Osteoblast (primary cell): ENCODE measurements at places on chromosomes 7 and 10. TPM values are rescaled to one million over a fixed set of nuclear protein-coding genes. Genes with fewer than 3 reads are reported as not detected.

The PLPP4 gene
- 8.0 and 16.5 TPM in 2 replicates for total RNA-seq

The SCIN gene
- 4.7 TPM in 2 replicates for total RNA-seq

DNA sequence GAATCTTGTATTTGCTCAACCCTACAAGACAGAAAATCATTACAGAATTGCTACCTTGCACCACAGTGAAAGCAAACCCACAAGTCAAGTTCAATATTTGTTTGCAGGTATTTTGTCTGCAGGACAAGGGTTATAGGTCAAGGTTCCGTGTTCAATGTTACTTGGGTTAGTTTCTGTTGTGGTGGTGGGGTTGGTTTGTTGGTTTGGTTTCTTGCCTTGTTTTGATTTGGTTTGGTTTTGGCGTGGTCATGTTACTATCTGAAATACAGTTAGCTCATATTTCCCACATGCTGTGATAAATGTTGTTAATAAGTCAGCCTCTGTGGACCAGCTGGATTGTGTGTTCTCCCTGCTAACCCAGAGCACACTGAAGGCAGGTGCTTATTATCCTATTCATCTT is 75.6 kb upstream of the INSIG1 start:
- DNase-seq, result peak; percentile 73
- no peak overlapping the region for H3K27ac ChIP-seq
- H3K36me3 ChIP-seq, result no peaks in the 10 kb centered on the region
- no peaks in the 10 kb centered on the region for H3K27me3 ChIP-seq
- H3K4me3 ChIP-seq, result no peak overlapping the region

DNA sequence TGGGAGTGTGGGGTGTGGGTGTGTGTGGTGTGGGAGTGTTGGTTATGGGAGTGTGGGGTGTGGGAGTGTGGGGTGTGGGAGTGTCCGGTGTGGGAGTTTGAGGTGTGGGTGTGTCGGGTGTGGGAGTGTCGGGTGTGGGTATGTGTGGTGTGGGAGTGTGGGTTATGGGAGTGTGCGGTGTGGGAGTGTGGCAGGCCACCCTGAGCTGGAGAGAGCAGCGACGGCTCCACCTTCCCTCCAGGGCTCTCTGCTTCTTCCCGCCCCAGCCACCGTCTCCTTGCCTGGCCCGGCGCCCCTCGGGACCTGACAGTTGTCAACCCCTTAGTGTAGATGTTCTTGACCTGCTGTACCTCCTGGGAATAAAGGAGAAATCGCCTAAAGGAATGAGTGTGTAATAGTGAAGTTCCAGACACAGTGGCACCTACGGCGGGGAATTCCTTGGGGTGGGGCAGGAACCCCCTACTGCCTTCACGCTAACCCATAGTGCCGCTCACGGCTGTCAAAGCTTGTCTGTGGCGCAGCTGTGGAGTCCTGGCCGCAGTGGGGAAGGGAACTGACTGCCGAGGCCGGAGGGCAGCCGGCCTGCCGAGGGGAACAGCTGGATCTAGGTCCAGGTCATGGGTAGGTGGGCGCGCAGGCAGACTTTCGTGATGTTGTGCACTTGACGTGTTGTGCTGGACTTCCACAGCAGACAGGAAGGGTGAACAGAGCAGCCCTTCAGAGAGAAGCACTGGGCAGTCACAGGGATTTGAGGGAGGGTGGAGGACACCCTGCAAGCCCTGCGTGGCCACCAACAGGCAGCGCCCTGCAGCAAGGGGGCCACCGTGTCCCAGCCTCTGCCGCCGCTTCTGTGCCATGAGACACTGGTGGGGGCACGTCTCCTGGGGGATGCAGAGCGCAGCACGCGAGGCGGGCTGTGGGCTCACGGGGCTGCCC is 49.0 kb upstream of the EN2 start:
- peaks cover 4% of the 10 kb centered on the region for H3K27me3 ChIP-seq
- no peak overlapping the region for H3K4me3 ChIP-seq
- H3K27ac ChIP-seq, result no peak overlapping the region
- H3K36me3 ChIP-seq, result no peaks in the 10 kb centered on the region

DNA sequence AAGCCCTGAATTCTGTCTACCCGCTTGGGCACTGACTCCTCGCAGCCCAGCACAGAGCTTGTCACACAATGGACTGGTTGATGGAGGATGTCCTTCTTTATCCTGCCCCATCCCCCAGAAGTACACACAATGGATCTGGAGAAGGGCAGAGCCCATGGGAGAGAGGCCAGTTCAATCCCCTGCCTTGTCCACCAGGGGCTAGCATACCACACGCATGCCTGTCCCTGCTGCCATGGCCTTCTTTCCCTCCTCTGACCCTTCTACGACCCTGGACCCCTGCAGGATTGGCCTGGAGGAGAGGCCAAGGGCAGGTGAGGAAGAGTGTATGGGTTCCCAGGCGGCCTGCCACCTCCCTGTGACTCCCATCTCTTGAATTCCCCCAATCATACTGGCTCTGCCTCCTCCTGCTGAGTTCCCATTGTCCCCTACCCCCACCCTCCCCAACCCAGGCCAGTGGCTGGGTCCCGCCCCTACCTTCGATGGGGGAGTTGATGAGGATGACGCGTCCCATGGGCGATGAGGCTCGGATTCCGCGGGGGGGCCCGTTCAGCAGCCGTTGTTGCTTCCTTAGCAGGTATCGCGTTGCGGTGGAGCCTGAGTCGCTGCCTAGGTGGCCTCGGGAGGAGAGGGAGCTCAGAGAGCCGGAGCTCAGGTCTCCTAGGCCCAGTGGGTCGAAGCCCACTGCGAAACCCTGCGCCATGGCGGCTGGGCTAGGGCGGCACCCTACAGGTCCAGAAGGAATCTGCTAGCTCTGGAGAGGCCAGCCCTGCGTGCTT is 1.2 kb downstream of the PDZD7 start:
- no peak overlapping the region for H3K27ac ChIP-seq
- H3K4me1 ChIP-seq, result peaks cover 19% of the 10 kb centered on the region
- H3K36me3 ChIP-seq, result peaks cover 4% of the 10 kb centered on the region

- no peaks in the 10 kb centered on the region for H3K4me1 ChIP-seq
- DNase-seq, result no peak
- no peaks in the 10 kb centered on the region for H3K27me3 ChIP-seq
- H3K27ac ChIP-seq, result no peak overlapping the region
- no peaks in the 10 kb centered on the region for H3K36me3 ChIP-seq
- no peak overlapping the region for H3K4me3 ChIP-seq
Observed at GRCh38 chr7:119578116-119578515, 694.9 kb upstream of the KCND2 start.

The LRRC18 gene
- total RNA-seq, result not detected in 2 replicates

DNA sequence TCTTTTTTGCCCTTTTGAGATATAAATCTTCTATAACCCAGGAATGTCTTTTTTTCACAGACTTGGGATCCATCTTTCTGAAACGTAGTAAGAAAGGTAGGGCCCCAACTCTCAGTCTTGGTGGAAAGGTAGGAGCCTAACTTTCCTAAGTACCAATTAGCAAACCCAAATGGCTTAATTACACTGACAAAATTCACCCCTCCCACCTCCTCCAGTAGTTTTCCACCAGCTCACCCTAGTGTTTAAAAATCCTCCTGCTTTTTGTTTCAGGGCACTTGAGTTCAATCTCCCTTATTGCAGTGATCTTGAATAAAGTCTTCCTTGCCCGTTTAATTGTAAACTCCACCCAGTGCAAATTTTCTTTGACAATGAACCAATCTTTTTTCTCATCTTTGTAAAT is 600.0 kb downstream of the PHTF2 start:
- no peaks in the 10 kb centered on the region for H3K36me3 ChIP-seq
- H3K27ac ChIP-seq, result no peak overlapping the region
- no peaks in the 10 kb centered on the region for H3K27me3 ChIP-seq
- peaks cover 6% of the 10 kb centered on the region for H3K4me1 ChIP-seq

The IL2RA gene
- total RNA-seq, result not detected in 2 replicates

The BICC1 gene
- total RNA-seq, result 210 and 254 TPM in 2 replicates

The SPDYE11 gene
- not detected in 2 replicates for total RNA-seq

The GALNT11 gene
- total RNA-seq, result 42.7 and 51.3 TPM in 2 replicates

DNA sequence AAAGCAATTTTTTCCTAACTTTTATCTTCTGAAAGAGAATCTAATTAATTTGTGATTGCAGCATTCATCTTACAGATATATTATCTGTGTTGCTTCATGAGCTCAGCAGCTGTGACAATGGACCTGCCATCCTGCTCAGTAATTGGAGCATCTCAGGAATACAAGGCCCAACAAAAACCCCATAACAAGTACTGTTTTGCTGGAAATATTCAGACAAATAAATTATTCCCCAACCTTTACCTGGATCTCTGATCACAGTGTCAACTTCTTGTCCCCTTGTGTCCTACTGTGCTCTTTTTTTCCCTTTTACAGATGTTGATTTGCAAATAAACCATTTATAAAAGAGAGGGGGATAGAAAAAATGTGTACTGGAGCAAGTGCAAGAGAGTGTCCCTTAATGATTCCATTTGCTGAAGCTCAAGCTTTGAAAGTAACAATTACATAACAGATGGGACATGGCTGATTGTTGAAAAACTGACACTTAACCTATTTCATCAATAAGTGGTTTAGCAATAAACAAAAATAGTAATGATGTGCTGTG is 1063.4 kb upstream of the GHITM start:
- H3K27ac ChIP-seq, result no peak overlapping the region
- H3K36me3 ChIP-seq, result no peaks in the 10 kb centered on the region
- no peak for DNase-seq
- no peaks in the 10 kb centered on the region for H3K27me3 ChIP-seq

The MUC12 gene
- total RNA-seq, result under 0.01 and 0.59 TPM in 2 replicates

- H3K27ac ChIP-seq, result peak overlapping the region; percentile 89
- H3K4me3 ChIP-seq, result no peak overlapping the region
- peaks cover 31% of the 10 kb centered on the region for H3K4me1 ChIP-seq
- H3K36me3 ChIP-seq, result no peaks in the 10 kb centered on the region
Observed at GRCh38 chr7:17532861-17533404, 234.5 kb downstream of the AHR start.

The LRIT1 gene
- not detected in 2 replicates for total RNA-seq

- H3K4me1 ChIP-seq, result no peaks in the 10 kb centered on the region
- DNase-seq, result no peak
- peaks cover 7% of the 10 kb centered on the region for H3K27me3 ChIP-seq
- H3K27ac ChIP-seq, result no peak overlapping the region
- H3K4me3 ChIP-seq, result no peak overlapping the region
Observed at GRCh38 chr10:73296946-73297345, 44.5 kb upstream of the MRPS16 start.

- no peaks in the 10 kb centered on the region for H3K36me3 ChIP-seq
- no peaks in the 10 kb centered on the region for H3K27me3 ChIP-seq
- no peak overlapping the region for H3K27ac ChIP-seq
- no peak for DNase-seq
Observed at GRCh38 chr10:45053569-45054100, 52.9 kb downstream of the ZNF22 start.

The C10orf67 gene
- total RNA-seq, result not detected in 2 replicates

DNA sequence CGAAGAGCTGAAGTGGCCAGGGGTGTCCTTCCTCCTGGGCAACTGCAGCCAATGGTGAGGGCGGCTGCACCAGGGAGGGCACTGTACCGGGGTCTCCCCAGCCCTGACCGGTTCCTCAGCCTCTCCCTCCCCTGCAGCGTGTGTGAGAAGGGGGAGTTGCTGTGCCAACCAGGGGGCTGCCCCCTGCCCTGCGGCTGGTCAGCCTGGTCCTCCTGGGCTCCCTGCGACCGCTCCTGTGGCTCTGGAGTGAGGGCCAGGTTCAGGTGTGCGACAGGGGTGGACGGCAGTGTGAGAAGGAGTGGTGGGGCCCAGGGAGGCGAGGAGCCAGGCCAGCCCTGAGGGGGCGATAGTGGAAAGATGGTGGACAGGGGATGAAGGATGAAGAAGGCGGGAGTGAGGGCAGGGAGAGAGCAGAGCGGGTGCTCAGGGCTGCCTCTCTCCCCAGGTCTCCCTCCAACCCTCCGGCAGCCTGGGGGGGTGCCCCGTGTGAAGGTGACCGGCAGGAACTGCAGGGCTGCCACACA is 30.2 kb upstream of the ZNF467 start:
- H3K4me1 ChIP-seq, result no peaks in the 10 kb centered on the region
- H3K27me3 ChIP-seq, result no peaks in the 10 kb centered on the region
- no peak overlapping the region for H3K4me3 ChIP-seq
- no peak overlapping the region for H3K27ac ChIP-seq
- DNase-seq, result no peak

The ADAM12 gene
- total RNA-seq, result 345 and 361 TPM in 2 replicates

GRCh38 chr7:12635830-12636229 is 51.6 kb upstream of the ARL4A start:
- H3K4me1 ChIP-seq, result no peaks in the 10 kb centered on the region
- no peak for DNase-seq
- H3K27me3 ChIP-seq, result no peaks in the 10 kb centered on the region
- H3K36me3 ChIP-seq, result no peaks in the 10 kb centered on the region
- H3K27ac ChIP-seq, result no peak overlapping the region

- H3K4me1 ChIP-seq, result peaks cover 7% of the 10 kb centered on the region
- H3K27ac ChIP-seq, result no peak overlapping the region
- no peaks in the 10 kb centered on the region for H3K36me3 ChIP-seq
- H3K27me3 ChIP-seq, result no peaks in the 10 kb centered on the region
- no peak overlapping the region for H3K4me3 ChIP-seq
- DNase-seq, result no peak
Observed at GRCh38 chr7:158858592-158859503, 2.5 kb downstream of the DYNC2I1 start.

DNA sequence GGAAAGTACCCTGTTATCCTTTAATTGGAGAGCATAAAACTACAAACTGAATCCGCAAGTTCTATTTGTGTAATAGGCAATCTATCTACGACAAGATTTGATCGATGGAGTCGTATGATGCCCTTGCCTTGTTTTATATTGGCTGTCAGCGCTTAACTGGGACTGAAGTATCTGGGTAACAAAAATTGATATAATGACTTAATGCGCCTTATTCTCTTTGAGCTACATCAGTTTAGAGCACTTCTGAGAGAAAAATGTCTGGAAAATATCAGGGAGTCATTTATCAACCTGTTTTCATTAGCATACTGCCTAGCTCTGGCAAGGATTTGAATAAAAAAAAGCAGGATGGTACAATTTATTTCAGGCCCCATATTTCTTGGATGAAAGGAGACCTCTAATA is 262.1 kb downstream of the LRMDA start:
- no peak overlapping the region for H3K4me3 ChIP-seq
- no peak overlapping the region for H3K27ac ChIP-seq
- no peak for DNase-seq
- H3K27me3 ChIP-seq, result no peaks in the 10 kb centered on the region

The C10orf53 gene
- total RNA-seq, result not detected in 2 replicates

DNA sequence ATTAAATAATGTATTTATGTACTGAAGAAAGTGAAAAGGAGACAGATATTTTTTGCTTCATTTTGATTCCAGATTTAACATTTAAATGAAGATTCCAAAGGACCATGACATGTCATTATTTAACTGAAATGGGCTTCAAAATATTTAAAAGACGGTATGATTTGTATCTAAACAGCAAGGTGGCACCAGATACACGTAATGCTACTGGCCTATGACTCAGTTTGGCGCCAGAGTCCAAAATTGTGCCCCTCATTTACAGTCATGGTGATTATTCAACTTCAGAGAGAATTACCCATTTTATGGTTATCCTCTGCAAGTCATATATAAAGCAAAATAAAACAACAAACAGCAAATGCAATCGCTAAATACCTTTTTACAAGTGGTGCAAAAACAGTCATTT is 94.5 kb downstream of the ETV1 start:
- H3K27ac ChIP-seq, result no peak overlapping the region
- H3K4me1 ChIP-seq, result no peaks in the 10 kb centered on the region
- H3K4me3 ChIP-seq, result no peak overlapping the region
- no peaks in the 10 kb centered on the region for H3K36me3 ChIP-seq
- H3K27me3 ChIP-seq, result no peaks in the 10 kb centered on the region
- DNase-seq, result no peak
